ENCODE measurements at places on chromosomes 6 and 20.

DNA sequence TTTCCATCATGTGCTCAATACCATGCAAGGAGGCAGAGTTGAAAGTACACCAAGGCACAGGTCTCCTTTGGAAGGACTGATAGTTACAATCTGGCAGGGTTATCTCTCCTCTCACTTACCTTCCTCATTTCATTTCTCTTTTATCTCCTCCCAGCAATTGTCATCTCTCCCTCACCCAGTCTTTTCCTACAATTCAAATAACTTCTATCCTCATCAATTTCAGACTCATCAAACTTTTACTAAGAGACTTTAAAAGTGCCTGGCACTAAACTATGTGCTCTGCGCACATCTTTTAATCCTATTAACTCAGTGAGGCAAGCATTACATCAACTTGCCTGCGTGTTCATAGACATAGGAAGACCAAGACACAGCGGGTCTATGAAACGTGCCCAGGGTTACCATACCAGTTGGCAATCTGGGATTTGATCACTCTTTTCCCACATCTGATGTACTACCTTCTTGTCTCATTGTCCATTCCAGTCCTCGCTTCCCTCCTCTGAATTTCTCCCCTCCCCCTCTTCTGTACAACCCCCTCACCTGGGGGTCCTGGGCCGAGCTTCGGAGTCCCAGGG is 1.2 kb downstream of the VARS1 start:
- DNase-seq: no peak

GRCh38 chr6:131460614-131461000 is 112.4 kb upstream of the ARG1 start:
- DNase-seq: no peak

DNA sequence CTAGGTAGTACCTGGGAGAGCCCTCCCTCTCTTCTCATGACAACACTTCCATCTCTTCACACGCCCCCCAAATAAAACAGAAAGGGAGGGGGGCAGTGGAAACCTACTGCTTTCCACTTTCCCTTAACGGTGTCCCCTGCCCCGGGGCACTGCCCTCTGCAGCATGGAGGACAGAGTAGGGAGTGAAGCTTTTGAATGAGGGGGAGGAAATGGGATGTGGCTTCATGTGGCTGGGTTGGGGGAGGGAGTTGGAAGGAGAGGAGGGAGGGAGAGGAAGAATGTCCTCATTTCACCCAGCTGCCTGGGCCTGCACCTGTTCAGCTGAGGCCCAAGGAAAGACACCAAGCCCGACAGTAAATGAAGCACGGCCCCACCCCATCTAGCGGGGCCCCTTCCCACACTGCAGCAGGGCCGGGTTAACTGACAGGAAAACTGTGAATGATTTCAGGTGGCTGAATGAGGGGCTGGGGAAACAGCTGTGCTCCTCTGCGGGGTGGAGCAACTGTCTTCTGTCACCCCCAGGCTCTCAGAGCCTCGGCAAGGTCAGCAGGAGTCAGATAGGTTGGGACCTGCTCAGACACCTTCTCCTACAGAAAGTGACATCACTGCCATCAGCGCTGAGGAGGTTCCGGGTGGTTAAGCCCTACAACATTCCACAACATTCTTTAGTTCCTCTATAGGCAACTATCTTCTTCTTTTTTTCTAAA is 40.0 kb upstream of the TAF8 start:
- DNase-seq: no peak

DNA sequence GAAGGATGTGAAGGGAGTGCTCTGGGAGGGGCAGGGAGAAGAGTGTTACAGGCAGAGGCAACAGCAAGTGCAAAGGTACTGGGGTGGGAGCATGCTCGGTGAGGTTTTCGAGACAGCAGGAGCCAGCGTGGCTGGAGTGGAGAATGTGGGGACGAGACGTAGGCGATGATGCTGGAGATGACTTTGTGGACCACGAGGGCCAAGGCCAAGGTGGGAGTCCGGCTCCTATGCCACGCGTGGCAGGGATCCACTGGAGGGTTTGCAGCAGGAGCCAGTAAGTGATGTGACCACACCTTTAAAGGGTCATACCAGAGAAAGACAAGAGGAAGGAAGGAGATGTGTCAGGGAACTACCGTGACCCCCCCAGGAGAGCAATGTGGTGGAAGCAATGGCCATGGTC is 7.3 kb downstream of the PTGIS start:
- DNase-seq: no peak

GRCh38 chr20:59723607-59724456 is 119.5 kb downstream of the PHACTR3 start:
- DNase-seq: no peak

GRCh38 chr6:155837474-155837873 is 381.8 kb upstream of the NOX3 start:
- no peak for DNase-seq

DNA sequence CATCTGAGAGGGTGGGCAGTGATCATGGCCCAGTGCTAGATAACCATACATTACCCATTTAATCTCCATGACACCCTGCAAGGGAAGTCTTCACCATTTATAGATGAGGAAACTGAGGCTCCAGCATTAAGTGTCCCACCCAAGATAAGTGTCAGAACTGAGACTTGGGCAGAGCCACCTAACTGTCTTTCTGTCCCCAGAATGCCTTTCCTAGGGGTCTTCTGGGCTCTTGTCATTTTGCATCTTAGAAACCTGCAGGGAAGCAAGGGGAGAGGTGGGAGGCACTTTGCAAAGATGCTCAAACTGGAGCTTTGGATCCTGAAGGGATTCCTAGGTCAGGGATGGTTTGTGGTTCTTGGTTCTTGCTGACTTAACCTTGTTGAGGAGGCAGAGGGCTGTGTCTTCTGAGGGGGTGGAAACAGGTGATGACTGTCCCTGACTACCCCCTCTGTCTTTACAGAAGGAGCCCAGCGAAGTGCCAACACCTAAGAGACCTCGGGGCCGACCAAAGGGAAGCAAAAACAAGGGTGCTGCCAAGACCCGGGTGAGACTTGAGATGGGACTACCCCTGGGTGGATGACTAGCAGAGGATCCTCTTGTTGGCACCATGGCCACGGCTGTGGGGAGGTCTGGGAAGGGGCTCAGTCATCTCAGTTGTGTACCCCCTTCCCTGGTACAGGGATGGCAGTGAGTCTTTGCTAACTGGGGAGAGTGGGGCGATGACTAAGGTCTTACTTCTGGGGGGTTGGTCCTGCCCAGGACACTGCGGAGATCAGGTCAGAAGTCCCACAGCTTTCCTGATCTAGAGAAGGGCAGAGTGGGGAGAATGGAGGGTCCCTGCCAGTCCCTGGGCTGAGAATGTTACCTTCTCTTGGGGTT is 5.8 kb downstream of the HMGA1 start:
- no peak for DNase-seq

GRCh38 chr6:72651174-72651573 is 29.3 kb downstream of the KCNQ5 start:
- DNase-seq: no peak

DNA sequence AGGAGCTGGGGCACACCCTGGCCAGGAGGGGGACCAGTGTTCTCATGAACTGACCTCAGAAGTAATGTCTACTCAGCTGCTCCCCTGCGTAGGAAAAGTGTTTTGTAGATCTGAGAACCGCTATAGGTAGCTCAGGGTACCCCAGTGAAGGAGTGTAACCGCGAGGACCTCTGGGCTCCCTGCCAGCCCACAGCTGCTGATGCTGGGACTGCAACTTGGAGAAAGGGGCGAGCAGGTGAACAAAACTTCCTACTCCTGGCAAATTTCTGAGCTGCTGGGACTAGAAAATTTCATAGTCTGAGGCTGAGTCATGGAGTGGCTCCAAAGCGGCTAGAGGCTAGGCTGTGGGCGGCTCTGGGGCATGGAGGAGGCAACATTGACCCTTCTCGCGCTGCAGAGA is 51.9 kb downstream of the PYGB start:
- DNase-seq: no peak

DNA sequence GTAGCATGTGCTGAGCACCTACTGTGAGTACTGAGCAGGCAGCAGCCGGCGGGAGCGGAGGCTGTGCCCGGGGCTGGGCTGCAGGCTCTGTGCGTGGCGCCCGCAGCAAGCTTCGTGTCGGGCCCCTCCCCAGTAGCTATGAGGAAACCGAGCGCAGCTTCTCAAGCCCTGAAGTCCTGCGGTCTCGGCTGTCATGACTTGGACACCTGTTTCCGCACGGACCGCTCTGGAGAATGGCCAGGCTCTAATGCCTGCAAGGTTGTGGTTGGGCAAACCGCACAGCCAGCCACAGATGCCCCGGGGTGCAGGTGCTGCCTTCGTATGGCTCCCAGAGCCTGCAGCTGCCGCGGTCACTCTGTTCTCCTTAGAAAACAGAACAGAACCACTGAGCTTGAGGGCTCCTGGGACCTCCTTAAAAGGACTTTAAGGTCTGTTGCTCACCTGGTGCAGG is 33.7 kb downstream of the PYGB start:
- no peak for DNase-seq

DNA sequence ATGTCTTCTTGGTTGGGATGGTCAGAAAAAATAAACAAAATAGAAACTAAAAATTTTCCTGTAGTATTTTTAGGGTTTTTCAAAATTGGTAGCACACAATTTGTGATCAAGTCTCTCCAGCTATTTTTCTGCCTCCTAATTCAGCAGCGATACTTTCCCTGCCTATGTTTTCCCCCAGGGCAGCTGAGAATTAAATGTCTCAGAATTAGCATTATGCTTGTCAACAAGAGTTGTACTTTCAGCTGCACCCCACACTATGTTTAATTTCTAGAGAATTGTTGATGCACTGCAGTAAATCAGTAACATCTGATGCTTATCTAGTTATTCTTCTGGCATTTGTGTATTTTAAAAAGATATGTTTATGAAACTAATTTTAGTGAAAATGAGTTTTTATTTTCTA is 34.2 kb upstream of the ZNF337 start:
- DNase-seq: no peak

GRCh38 chr20:49323622-49324238 is 45.9 kb upstream of the ZNFX1 start:
- no peak for DNase-seq

GRCh38 chr6:136249811-136250685 is at the start of gene MTFR2:
MTFR2 (minus strand) TSS chr6:136250311; CDS start chr6:136249099, 1,212 bp downstream.
- peak; percentile 89 for DNase-seq

- no peak for DNase-seq
Measured at GRCh38 chr6:127299522-127300240, 33.0 kb downstream of the RNF146 start.

GRCh38 chr6:25232479-25232878 is 46.7 kb upstream of the CARMIL1 start:
- DNase-seq: no peak

DNA sequence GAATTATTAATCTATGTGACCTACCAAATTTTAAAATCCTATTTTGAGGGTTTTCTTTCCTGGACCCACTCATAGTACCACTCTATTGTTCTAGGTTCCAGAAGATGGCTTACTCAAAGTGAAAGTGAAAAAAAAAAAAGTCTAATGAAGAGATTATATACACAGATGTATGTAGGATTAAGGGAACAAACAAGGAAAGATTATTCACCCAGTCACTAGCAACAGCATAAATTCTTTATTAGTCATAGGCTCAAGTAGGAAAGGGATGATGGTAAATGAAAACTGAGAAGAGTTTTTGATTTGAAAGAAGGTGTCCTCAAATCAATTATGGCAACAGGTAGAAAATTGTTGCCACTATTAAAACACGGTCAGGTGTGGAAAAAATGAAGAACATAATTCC is 923.7 kb downstream of the TBC1D32 start:
- DNase-seq: no peak

- DNase-seq: no peak
Measured at GRCh38 chr6:52049252-52050050, 38.0 kb downstream of the PKHD1 start.

GRCh38 chr6:18047406-18047805 is 60.0 kb upstream of the KIF13A start:
- DNase-seq: no peak

DNA sequence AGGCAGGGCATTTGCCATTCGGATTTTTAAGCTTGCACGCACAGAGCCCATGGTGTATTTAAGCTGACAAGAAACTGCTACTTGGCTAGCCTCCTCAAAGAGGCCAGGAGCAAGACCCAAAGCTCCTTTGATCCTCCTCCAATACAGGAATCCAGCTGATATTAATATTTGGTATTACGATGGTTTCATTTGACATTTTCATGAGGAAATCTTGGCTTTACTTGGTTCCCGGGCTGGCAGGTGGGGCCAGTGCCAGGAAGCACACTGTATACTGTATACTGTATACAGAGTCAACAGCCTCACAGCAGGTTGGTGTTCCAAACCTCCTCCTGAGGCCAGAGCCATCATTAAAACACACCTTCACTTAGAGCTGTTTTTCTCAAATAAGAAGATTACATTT is 138.2 kb upstream of the ARMC2 start:
- DNase-seq: no peak

DNA sequence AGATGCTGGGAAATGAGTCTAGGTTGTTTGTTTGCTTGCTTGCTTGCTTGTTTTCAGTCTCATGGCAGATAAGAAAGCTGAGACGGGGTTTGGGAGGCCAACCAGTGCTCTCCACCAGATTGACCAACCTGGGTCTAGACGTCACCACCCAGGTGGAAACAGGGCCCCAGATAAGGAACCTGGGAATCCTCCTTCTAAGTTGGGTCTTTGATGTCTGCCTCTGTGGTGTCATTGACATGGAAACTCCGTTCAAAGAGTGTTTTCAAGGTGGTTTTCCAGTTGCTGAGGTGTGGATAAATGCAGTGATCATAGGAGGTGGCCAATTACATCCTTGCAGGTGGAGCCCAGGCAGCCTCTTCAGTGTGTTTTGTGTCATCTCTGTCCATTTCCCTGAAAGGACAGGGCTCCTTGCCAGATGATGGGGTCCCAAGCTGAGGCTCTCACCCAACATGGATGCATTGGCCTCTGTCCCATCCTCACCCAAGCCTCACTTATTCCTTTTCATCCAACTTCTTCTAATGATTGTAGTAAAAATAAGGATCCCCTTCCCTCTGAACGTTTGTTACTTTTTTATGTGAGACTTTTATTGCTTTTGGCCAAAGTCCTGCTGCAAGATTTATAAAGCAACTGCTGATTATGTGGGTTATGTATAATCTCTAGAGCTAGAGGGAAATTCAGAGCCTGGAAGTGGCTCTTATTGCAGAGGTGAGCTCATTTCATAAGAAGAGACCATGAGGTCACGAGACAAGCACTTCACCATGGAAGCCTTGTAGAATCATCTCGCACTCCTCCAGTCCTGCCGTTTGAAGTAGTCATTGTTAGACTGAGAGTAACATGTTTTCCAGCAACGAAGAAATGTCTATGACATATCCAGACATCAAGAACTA is 32.0 kb upstream of the SYNDIG1 start:
- no peak for DNase-seq

- no peak for DNase-seq
Measured at GRCh38 chr6:37827603-37828265, 8.2 kb downstream of the ZFAND3 start.

- DNase-seq: no peak
Measured at GRCh38 chr6:95230071-95230740, 347.1 kb upstream of the MANEA start.
